ENCODE measurements at places on chromosomes 6 and 20.
A peak's percentile ranks its signal among the peaks of the same experiment; 100 is the strongest.

DNA sequence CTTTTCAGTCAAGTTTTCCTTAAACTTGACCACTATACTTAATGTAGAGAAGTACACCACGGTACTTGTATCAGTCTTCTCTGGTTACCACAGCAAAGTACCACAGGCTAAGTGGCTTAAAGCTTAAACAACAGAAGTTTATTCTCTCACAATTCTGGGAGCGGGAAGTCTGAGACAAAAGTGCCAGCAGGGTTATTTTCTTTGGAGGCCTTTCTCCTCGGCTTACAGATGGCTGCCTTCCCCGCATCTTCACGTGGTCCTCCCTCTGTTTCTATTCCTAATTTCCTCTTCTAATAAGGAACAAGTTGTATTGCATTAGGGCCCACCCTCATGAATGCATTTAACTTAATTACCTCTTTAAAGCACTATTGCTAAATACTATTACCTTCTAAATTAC is 258.0 kb downstream of the PLCB1 start:
- DNase-seq: no peak

GRCh38 chr6:31822036-31822821 is 5.3 kb upstream of the HSPA1B start:
- peak; percentile 79 for DNase-seq

DNA sequence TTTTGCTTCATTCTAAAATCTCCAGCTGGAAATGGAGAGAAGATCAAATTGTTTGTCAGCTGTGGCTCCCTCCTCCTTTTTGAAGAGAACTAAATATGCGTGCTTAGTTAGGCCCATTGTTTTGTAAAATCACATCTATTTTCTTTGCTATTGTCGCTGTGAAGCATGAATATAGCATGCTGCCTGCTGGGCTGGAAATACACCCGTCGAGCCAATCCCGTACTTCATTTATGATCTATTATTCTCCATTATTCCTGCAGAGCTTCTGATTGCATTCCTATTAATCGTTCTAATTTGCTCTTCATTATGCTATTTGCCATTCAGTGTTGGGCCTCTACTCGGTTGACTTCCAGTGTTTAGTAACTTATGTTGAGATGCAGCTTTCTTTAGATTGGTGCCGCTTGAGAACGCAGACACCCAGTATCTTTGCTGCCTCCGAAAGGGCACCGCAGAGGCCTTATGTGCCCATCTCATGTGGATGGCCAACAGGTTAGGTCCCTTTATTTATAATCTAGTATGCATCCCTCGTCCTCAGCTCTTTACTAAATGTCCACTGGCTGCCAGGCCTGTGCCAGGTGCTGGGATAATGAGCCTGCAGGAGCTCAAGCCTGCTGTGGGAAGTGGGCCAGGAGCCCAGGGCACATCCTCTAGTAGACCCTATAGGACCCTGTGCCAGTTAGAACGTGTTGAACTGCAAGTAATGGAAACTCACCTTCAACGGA is 45.6 kb downstream of the FAM50B start:
- no peak for DNase-seq

- no peak for DNase-seq
Observed at GRCh38 chr6:130313206-130313605, 52.6 kb upstream of the TMEM200A start.

DNA sequence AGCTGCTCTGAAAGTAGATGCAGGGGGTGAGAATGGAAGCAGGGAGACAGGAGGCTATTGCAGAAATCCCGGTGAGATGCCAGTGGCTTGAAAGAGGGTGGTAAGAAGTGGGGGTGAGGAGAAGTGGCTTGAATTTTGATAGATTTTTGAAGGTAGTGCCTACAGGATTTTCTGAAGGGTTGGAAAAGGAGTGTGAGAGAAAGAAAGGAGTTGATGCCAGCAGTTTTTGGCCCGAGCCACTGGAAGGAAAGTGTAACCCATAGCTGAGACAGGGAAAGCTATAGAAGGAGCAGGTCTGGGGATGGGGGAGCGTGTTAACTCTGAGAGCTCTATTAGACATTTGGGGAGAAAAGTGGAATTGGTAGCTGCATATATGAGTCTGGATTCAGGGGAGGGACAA is 9.7 kb downstream of the ARMC12 start:
- no peak for DNase-seq

All from SW 1271 (cell line).